ENCODE measurements at places on chromosomes 13 and 19.

- no peak for DNase-seq
These were observed 111.2 kb upstream of the SGCG start for GRCh38 chr13:23069566-23069965.

DNA sequence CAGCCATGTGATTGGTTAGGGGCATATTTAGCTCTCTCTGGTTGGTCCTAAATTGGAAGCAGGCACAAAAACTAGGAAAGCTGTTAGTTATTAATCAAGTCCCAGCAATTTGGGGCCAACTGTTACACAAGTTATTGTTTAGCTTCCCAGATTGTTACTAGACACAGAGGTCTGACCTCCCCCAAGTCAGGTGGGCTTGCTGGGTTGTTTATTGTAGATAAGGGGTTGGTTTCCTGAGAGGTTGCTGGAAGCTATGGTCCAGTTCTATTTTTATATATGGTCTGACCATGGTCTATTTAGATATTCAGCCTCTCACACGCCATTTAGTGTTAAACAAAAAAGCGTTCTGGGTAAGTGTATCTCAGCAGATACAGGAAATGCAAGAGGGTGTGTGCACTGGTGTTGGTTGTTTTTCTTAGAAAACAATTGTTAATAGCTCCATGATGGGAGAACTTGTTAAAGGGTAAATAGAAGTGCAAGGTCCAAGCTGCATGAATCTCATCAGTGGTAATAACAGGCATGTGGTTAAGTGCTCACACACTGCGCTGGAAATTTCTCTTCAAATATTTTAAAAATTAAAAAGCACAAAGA is 150.0 kb downstream of the RAP2A start:
- DNase-seq = no peak

DNA sequence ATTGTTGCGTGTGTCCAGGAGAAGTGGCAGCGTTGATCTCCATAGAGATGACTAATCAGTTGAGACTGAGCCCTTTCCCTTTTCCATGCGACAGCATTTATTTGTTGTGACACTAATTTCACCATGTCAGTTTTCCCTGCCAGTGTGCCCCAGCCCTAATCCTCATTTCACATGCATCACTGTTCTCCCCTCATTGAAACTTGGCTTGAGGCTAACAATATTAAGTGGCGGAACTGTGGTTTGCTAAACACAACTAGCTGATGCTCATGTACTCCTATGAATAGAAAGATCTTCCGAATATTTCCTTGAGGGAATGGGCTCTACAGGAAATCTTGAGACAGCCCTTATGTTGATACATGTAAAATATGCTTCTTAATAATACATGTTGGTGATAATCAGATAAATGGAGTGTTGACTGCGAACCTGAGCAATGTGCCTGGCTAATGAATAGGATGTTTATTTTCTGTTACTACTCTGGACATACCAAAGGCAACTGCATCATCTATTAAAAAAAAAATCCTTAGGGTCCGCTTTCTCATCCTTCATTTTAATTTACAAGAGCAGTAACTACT is 258.6 kb downstream of the ATP8A2 start:
- DNase-seq = no peak

- DNase-seq = no peak
These were observed 8.2 kb upstream of the ERFL start for GRCh38 chr19:41936416-41936850.

- DNase-seq = no peak
These were observed 606 bp downstream of the PRDX2 start for GRCh38 chr19:12800923-12801465.

- DNase-seq = no peak
These were observed 66.2 kb downstream of the SPATA13 start for GRCh38 chr13:24226762-24227161.

- DNase-seq = no peak
These were observed 3.3 kb downstream of the ATP5F1D start for GRCh38 chr19:1244693-1245451.

- DNase-seq = no peak
These were observed 1.3 kb downstream of the RHPN2 start for GRCh38 chr19:33063356-33063752.

DNA sequence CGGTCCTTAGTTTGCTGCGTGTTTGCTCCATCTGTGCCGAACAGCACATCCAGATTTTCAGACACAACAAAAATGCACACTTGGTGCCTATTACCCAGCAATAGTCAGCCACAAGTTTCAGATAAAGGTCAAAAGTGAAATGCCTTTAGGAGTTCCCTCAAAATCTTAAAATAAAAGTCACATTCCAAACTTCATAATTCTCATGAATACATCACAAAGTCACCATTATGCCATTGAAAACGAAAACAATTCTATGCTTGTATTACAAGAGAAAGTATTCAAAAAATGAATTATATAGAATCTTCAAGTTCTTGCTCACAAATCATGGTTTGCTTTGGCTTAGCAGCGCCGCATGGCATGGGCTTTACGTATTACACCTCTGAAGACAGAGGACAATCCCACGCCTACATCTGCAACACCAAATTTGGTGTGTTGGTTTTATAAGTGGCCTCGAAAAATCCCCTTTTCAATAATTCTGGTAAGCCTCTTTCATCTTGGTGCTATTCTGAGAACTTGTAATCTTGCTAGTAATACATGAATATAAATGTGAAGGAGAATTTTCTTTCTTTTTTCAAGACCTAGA is 26.6 kb downstream of the COL4A1 start:
- no peak for DNase-seq

- DNase-seq = no peak
These were observed 6.7 kb downstream of the EXOC3L2 start for GRCh38 chr19:45238556-45238955.

GRCh38 chr13:95474992-95475391 is 77.5 kb upstream of the CLDN10 start:
- DNase-seq = no peak

- DNase-seq = no peak
These were observed 1.4 kb upstream of the LRG1 start for GRCh38 chr19:4541114-4541805.

DNA sequence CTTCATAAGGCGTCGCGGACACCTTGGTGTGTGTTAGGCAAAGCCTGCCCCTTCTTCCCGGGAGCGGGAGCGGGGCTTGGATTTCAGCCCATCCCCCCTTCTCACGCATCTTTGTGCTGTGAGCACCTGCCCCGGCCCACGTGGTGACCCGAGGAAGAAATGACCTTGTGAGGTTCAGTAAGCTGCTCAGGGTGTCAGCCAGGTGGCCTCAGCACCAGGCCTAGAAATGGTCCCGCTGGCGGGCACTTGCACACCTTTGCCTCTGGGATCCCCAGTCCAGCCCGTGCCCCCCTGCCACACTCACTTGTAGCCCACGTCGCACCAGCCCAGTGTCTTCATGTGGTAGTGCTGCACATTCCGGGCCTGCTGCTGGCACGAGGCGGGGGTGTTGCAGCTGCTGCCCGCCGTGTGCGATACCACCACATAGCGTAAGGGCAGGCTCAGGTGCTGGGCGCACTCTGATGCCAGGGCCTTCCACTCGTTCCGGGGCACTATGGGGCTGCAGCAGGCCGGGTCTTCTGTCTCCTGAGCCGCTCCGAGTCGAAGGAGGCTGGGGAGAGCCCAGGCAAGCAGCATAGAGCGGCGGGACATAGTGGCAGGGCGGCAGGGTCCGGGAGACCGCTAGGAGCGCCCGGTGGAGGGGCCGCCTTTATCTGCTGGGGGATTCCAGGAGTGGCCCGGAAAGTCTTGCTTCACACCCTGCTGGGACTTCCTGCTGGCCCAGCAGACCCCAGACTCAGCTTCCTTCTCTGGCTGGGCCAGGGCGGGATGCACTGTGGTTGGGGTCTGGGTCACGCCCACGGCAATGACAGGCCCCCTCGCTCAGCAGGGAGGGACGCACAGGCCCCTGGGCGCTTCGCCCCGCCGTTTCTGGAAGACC is at the start of gene PGLYRP1:
PGLYRP1 (minus strand) TSS at position 623 of the 880 bp plus-strand sequence; CDS start at position 591, 32 bp downstream.
- DNase-seq = no peak

- DNase-seq = no peak
These were observed 882.1 kb downstream of the UQCRFS1 start for GRCh38 chr19:28330831-28331230.

GRCh38 chr13:32164622-32165268 is 133.2 kb downstream of the FRY start:
- peak; percentile 6 for DNase-seq

All from NCI-H2107 (cell line).